ENCODE measurements at places on chromosomes 5 and 9.

DNA sequence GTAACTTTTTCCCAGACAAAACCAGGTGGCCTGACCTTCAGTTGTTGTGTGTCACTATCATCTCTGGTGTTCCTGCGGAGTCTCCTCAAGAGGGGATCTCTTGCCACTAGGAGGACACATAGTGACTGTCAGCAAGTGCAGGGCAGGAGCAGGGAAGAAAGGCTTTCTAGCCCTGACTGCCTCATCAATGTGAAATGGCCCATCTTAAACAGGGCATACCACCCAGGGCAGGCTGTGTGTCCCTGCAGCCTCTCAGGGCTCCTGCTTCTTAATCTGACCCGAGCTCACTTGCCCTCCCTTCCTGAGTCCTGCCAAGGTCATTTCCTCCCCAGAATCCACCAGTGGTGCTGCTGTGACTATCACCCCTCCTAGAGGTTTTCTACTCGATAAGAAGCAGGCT is 57.4 kb upstream of the SIMC1 start:
- DNase-seq: no peak

DNA sequence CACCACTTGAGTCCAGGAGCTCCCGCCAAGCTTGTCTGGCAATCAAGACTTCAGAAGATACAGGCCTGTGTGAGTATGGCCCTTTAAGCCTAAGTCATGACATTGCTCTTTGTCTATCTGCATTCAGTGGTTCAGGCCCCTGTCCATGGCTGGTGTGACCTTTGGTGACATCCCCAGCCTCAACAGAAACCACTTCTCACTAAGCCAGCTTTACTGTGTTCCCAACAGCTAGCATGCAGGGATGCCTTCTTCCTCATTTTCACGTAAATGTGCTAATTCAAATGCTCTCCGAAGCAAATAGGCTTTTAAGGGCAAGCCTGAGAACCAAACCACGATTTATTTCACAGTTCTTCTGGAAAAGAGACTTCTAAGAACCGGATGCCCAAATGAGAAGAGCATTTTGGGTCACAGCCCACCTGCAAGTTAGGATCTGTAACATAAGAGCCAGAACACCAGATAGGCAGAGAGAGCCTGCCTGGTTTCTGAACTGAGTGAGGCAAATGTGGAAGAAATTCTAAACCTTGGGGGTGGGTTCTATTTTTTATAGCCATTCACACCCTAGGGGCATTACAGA is 14.9 kb downstream of the CD180 start:
- DNase-seq: no peak

- no peak for DNase-seq
These were observed 390.8 kb upstream of the PTGER4 start for GRCh38 chr5:40288800-40289485.

DNA sequence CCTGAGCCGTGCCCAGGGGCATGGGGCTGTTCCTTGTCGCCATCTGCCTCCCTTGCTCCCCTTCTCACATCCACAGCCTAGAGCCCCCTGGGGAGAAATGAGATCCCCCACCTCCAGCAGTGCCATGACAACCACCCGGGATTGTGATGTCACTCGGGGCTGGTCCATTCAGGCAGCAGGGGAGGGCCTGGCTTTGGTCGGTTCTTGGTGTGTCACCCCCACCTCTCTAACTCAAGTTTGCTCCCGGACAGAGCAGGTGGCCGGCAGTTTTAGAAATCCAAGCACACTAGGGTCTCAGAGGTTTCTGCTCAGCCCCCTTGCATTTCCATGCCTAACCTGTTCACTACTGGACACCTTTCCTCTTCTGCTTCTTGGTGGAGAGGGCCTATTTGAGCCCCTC is at the start of gene ACTL7B:
Gene ACTL7B, minus strand, starts transcription at position 99 of the 400 bp plus-strand sequence. Its CDS starts 56 bp downstream, at position 43.
- no peak for DNase-seq

- no peak for DNase-seq
These were observed 239.1 kb downstream of the ENC1 start for GRCh38 chr5:74401281-74401945.

DNA sequence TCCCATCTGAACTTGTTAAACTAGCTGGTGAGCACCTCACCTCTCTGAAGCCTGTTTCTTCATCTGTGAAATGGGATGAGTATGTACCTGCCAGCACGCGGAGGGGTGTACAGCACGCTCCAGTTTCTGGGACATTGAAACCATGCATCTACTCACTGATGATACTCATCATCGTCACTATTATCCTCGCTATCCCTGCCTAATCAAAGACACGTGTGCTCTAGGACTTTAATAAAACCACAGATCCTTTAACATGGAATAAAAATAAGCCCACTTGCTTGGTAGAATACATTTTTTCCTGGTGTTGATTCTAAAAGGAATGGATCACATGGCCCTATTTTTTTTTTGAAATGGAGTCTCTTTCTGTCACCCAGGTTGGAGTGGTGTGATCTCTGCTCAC is 37.3 kb upstream of the POMT1 start:
- no peak for DNase-seq

DNA sequence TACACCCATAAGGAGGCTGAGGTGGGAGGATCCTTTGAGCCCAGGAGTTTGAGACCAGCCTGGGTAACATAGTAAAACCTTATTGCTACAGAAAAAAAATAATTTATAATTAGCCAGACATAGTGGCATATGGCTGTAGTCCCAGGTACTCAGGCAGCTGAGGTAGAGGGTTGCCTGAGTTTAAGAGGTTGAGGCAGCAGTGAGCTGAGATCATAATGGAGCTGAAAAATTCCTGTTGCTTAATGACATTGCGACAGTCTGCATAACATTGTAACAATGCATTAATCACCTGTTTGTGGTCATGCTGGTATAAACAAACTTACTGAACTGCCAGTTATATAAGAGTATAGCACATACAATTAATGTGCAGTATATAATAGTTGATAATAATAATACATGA is 214.2 kb downstream of the TRIM32 start:
- no peak for DNase-seq

DNA sequence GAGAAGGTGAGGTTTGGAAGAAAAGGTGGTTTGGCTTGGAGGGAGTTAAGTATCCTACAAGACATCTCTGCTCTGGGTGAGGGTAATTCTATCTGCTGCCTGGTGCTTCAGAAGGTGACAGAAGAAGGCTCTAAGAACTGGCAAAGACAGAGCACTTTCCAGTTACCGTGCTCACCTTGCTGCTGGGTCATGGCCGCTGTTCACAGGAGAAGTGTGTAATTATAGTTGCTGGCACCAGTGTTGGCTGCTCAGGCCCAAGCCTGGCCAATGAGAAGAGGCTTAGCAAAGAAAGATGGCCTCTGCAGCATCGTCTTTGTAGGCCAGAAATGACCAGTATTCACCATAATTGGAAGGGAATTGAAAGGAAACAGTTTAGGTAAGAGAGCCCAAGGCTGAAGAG is 37.9 kb upstream of the KLF9 start:
- no peak for DNase-seq

- DNase-seq: no peak
These were observed 655 bp downstream of the TOR4A start for GRCh38 chr9:137278061-137278701.

DNA sequence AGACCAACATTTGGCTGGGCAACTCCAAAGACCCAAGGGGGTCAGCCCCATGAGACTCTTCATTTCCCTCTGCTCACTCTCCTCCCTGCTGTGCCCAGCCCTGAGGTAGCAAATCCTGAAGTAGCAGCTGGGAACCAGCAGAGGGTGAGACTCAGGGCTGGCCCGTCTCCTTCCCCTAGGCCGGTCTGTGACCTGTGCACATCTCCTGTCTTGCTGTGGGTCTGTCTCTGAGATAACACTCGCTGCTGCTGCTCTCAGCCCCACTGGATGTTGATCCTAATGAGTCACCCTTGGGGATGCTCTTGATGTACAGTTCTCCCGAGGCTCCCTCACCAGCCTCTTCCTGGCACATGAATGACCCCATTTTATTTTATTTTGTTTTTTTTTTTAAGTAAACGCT is 7.3 kb upstream of the OR2V1 start:
- DNase-seq: no peak

GRCh38 chr5:171142617-171143016 is 166.4 kb upstream of the TLX3 start:
- DNase-seq: no peak

DNA sequence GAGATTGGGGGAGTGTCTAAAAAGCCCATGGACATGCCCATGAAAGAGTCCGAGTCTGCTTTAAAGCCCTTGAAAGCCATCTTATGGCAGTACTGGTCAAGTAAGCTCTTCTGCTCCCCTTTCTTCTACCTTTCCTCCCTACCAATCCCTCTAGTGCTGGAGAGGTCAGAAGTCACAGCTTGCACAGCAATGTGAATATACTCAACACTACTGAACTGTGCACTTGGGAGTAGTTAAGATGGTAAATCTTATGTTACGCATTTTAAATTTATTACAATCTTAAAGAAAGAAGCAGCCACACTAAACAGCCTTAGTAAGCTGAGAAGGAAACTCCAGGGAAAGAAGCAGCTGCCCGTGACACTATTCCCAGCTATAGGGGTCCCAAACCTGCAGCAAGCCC is 12.3 kb upstream of the TRAF1 start:
- DNase-seq: no peak

DNA sequence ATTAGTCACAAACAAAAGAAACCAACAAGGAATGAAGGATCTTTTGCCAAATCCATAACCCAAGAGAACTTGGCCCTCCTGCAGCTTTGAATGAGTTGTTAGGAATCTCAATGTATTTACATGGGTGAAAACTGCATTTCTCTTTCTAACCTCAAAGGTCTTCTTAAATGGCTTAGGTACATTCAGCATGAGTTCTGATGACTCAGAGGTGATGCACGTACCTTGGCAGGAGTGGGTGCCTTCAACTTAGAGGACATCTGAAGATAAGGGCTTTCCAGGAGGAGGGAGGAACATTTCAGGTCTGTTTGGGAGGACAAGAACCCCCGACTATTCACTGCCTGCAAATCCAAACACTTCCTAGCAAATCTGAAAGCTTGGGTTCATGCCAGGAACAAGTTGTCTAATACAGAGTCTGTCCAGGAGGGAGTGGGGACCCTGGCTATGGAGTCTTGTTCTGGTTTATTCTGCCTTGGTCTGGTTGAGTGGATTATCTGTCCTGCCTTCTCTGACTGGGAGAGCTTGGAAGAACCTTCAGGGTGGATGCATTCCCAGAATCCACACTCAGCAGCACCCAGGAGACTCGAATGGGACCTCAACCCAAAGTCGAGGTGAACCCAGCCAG is 65.7 kb downstream of the IRX2 start:
- no peak for DNase-seq

DNA sequence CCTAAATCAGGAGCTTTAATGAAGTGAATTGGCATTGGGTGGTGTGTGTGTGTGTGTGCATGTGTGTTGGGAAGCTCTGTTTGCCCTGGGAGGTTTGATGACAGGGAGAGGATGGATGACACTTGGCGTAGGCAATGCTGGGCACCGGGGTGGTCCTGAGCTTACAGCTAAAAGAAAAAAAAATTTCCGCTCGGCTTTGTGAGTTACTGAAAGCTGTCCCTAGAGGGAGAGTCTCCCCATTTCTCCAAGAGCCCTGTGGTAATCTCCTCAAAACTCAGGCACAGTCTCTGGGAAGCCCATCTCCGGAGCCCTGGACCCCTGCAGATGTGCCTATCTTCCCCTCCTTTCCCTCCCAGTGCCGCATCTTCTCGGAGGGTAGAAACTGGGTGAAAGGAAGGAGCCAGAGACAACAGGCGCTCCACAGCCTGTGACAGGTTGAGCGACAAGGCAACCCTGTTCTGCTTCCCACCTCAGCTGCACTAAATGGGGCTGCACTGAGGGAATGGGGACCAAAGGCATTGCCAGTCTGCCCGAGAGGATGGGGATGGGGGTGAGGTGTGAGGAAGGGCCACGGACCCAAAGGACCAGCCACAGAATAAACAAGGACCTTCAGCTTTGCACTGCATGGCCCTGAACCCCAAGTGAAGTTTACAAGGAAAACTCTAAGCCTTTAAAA is 35.8 kb upstream of the TIFAB start:
- DNase-seq: no peak

DNA sequence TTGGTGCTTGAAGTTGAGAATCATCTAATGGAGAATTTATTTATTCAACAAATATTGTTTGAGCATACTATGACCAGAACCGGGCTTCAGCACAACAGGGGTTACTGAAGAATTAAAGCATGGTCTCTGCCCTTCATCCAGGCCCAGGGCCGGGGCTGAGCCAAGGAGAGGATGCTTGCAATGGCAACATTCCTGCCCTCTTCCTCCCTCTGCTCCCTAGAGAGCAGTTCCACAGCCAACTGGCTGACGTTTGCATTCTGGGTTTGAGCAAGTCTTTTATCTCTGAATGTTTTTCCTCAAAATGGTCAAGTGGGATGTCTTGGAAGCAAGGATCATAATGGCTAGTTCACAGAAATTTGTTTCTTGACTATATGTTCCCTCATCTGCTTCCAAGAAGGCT is 80.7 kb downstream of the GLDC start:
- no peak for DNase-seq

GRCh38 chr9:34499076-34499475 is 23.7 kb downstream of the ENHO start:
- DNase-seq: no peak

GRCh38 chr5:53406630-53407316 is 73.7 kb upstream of the FST start:
- DNase-seq: no peak

DNA sequence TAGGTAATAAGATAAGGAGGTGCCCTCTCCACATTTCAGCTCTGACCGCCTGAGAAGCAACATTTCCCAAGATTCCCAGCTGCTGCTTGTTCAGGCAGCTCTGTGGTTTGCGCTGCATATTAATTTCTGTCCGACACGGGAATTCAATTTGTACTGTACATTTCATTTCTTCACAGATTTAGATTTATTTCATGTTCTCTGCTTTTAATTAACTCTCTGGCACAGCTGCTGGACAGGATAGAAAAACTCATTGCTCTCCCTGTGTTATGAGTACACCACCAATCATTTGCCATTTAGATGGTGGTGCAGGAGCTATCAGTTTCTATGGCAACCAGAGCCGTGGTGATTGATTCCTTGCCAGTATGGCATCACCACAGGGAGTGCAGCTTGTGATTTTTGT is 558.5 kb downstream of the DMRTA1 start:
- DNase-seq: peak; percentile 33

DNA sequence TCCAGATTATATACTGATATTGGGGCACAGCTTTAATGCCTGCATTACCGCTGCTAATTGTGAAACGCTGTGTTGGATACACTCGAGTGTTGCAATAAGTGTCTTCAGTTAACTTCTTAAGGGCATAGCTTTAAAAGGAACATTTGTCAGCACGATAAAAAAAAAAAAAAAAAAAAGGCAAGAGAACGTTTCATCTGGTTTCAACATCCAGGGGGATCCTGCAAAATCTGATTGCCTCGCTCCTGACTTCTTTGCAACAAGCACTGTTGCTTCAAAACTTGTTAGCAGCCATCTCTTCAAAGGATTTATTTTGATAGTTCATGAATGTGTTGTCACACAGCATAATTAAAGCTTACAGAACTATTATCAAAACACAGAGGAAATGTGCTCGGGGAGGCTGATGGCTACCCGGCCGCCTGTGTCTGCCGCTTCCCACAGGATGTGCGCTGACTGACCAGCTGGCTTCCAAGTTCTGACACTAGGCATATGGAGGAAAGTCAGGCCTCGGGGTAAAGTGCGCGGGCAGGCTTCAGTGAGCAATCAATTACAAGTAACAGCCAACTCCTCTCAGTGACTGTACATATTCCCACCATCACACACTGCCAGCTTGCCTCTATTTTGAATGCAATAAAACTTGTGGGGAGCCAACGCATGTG is 77.7 kb downstream of the EBF1 start:
- DNase-seq: no peak

GRCh38 chr5:15376803-15377202 is 123.2 kb upstream of the FBXL7 start:
- no peak for DNase-seq

Measured in NCI-H1436 (cell line).